SW 1271 (cell line): ENCODE measurements at places on chromosomes 3 and 15.

DNA sequence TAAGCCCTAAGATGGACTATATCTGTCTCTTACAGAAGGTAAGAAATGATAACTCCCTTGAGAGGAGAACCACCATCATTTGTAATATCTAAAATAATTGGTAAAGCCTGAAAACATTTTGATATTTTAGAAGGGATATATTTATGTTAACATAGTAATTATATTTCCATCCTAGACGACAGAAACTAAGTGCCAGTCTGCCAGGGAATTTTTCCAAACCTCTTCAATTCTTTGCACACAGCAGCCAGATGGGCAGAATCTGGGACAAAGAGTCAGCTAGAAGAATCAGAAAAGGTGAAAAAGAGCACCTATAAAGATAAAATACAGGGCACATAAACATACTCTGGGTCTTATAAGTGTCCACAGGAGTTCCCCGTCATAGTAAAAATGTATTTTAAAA is 70.0 kb upstream of the CBLB start:
- DNase-seq = no peak

- no peak for DNase-seq
Observed at GRCh38 chr15:64892847-64893403, 18.8 kb upstream of the ANKDD1A start.

DNA sequence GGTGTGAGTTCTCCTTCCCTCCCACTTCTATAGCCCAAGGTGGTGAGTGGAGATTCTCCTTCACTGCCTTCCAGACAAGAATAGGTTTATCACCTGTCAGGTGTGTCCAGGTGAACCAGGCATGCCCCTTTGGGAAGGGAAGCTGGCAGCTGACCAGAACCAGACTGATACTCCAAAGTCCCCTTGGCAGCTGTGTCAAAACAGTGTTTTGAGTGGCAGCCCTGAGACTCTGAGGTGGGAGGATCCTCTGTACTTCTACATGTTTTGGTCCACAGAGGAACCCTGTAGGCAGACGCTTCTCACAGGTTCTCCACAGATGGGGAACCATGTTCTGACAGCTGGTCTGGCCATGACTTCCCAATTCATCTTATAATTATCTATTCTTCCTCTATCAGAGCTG is 30.1 kb downstream of the ISL2 start:
- DNase-seq = no peak

GRCh38 chr3:189898559-189899153 is 222.0 kb downstream of the P3H2 start:
- DNase-seq = no peak

DNA sequence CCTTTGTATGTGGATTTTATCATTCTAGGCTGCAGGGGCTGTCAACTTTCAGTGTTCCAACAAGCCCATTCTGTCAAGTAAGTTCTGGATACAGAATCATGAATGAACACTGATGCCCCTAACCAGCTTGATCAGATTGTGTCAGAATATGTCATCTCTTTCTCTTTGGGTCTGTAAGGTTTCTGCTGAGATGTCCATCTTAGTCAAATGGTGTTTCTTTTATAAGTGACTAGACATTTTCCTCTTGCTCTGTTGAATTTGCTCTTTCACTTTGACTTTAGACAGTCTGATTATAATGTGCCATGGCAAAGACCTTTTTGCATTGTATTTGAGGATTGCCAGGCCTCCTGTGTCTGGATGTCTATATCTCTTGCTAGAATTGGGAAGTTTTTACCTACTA is 660.9 kb upstream of the CBLB start:
- no peak for DNase-seq

DNA sequence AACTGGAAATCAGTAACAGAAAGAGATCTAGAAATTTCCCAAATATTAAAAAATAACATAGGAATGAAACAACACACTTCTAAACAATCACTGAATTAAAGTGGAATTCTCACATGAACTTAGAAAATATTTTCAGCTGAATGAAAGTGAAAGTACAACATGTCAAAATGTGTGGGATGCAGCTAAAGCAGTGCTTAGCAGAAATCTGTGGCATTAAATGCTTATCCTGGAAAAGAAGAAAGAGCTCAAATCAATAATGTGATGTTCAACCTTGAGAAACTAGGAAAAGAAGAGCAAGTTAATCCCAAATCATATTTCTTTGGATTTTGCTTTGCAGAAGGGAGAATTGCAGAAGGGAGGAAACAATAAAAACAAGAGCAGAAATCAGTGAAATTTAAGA is 98.2 kb upstream of the NR2E3 start:
- DNase-seq = no peak

DNA sequence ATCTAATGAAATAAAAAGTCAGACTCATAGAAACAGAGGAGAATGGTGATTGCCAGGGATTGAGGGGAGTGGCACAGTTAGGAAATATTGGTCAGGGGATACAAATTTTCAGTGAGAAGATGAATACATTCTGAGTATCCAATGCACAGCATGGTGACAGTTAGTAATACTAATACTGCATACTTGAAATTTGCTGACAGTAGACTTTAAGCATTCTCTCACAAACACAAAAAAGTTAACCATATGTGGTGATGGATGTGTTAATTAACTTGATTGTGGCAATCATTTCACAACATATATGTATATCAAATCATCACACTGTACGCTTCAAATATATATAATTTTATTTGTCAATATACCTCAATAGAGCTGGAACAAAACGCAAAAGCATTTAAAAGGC is 9.2 kb upstream of the COL6A6 start:
- DNase-seq = no peak

GRCh38 chr3:123871946-123872345 is 12.2 kb downstream of the MYLK start:
- no peak for DNase-seq

DNA sequence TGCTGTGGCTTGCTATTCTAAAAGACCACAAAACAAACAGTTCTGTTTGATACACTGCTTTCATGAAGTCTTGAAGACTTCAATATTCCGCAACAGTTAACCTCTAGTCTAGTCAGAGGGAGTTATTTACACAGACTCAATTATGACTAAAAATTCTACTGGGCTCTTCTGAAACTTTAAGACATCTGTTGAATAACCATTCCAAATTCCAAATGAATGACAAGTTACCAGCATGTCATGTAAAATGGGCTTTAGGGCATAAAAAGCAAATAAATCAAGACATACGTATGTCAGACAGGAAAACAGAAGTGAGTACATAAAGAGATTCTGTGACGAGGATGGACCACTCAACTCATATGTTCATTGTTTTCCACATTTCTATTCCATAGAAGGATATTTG is 93.9 kb downstream of the PLOD2 start:
- no peak for DNase-seq

GRCh38 chr15:101424984-101425383 is 64.5 kb downstream of the PCSK6 start:
- no peak for DNase-seq

- DNase-seq = no peak
Observed at GRCh38 chr3:128256131-128256530, 102.8 kb downstream of the EEFSEC start.

DNA sequence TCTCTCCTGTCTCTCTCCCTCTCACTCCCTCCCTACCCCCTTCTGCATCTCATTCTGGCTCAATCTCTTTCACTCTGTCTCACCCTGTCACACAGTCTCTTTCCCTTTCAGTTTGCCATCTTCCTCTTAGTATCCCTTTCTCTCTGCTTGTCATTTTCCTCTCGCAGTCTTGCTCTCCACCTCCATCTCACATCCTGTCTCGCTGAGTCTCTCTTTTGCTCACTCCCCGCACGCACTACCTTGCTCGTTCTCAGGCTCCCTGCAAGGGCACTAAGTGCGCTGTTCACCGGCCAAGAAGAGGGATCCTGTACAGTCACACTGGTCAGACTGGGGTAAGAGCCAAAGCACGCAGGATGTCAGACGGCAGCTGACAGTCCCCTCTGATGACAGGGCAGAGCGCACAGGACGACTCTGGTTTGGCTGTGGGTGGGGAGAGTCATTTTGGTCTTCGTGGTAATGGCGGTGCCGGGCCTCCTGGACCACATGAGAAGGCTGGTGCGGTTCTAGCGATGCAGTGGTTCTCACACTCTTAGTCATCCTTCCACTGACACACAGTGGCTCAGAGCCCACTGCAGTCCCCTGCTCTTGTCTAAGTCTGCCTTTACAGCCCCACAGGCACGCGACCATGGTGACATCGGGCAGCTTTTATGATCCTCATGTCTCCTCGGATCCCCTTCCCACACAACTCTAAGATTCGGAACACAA is 356.8 kb downstream of the FOXP1 start:
- no peak for DNase-seq

DNA sequence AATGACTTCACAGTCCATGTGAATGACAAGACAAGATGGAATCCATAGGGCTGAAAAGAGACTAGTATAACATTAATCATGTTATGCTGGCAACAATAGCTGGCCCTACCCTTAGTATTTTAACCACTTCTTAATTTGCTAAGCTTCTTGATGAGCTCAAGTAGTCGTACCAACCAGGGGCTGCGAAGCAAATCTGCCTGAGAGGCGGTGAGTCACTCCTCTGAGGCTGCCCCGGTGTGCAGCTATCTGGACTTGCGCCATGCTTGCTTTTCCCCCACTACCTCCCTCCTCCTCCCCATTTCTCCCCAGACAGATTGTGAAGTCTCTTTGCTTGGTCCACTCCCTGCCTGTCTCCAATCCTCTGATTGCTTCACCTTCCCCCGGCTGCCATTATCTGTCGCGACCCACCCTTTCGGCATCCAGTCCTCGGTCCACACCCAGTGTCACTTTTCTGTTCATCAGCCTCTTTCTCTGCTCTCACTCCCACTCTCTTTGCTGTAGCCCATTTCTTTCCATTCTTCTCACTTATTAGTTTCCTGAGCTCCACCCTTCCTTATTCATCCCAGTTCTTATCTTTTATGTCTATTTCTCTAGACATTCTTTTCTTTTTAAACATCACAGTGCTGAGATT is 42.7 kb downstream of the DUT start:
- DNase-seq = no peak

- DNase-seq = no peak
Observed at GRCh38 chr3:188962253-188963247, 209.2 kb upstream of the TPRG1 start.

- DNase-seq = no peak
Observed at GRCh38 chr15:100350434-100351226, 8.9 kb upstream of the ADAMTS17 start.

DNA sequence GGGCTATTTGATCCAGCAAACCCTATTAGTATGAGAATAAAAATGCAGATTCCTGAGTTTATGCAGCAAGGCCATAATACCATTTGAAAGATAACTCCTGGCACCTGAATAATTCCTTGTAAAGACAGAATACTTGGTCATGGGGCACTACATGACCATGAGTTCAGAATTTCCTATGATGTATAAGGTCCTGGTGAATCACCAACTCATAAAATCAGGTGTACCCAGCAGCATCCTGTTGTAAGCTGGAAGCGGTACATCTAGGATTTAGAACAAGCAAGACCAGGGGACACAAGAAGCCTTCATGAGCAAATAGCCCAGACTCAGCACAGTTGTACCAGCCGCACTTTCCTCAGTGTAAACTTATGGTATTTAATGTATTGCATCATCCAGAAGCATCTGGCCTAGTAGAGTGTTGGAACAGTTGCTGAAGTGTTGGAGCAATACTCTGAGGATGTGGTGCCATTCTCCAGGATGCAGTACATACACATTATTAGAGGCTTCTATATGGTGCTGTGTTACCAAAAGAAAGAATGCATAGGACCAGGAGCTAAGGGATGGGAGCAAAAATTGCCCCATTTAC is 233.4 kb downstream of the SQOR start:
- no peak for DNase-seq

- no peak for DNase-seq
Observed at GRCh38 chr3:77489216-77489615, 449.3 kb downstream of the ROBO2 start.

- DNase-seq = no peak
Observed at GRCh38 chr3:195030791-195031321, 240.1 kb downstream of the XXYLT1 start.

DNA sequence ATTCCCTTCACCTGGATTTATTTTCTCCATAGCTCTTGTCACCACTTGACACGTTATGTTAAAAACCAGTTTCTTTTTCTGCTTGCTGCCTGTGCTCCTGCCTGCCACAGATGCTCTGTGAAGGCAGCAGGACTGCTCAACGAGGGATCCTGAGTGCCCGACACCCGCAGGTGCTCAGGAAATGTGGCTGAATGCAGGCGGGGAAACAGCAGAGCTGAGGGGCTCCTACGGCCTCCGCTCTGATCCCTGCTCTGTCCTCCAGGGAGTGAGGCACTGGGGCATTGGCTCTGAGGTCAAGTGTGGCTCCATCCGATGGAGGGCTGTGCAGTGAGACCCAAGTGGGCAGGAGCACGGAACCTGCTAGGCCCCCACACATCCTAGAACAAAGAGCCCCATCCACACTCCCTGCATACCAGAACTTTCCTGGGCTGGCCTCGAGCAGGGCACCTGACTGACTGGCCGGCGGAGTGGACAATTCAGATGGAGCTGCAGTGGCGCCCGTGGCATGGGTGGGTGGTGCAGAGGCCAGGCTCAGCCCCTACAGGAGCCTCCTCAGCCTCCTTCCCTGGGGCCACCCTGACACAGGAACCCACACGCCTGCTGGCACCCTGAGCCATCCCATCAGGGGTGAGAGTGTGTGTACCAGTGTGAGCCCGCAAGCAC is 27.9 kb downstream of the IQSEC1 start:
- DNase-seq = no peak

DNA sequence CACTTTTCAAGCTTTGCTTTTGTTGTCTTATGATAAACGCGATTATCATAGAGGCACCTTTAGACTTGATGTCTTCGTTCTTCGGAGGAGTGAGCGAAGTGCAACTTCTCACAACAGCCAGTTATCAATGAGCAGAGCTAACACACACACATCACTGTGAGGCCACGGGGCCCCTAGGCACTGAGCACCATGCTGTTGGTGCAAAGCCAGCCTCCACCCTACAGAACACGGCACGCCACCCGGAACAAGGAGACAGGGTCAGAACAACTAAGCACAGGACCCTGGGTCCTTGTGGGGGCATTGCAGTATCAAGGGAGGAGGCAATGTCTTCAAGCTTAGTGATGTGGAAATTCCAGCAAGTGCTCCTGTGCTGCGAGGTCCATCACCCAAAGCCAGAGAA is 244.5 kb downstream of the OCA2 start:
- DNase-seq = no peak

GRCh38 chr3:126100634-126101301 is 16.8 kb upstream of the SLC41A3 start:
- no peak for DNase-seq

DNA sequence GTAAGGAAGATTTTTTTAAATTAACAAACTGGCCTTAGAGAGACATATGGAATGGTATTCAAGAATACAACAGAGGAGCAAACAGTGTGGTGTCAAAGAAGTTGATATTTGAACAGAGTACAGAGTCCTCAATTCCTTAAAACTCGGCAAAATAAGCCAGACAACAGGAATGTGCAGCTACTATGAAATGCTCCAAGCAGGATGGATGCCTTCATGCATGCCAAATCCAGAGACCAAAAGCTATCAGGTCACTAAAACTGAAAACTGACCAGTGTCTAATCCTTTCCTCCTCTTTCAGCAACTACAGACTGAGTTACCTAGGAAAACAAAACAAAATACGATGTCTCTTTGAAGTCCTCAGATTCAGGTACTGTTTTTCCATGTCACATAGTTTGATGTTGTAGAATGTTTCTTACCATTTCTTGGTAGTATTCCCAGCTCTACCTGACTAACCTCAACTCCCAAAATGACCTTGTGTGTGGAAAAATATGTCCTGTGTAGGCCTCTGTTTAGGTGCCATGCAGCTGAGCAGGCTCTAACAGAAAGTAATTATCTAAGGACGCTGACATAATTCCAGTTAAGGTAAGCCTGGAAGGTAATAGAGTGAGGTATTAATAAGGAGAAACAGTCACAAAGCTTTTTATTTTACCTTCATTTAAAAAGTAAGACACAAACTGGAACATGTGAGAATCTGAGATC is 46.9 kb downstream of the TBL1XR1 start:
- no peak for DNase-seq

- DNase-seq = no peak
Observed at GRCh38 chr3:114494498-114494897, 200.7 kb downstream of the TIGIT start.
